ENCODE measurements at places on chromosomes 6 and 20. TPM values are rescaled to one million over a fixed set of nuclear protein-coding genes. Genes with fewer than 3 reads are reported as not detected.

Gene DPPA5
- total RNA-seq: not detected

Gene TBC1D20
- total RNA-seq: 33.0 TPM

Gene SYCP2
- 0.81 TPM for total RNA-seq

Gene SYNJ2
- total RNA-seq: 68.5 TPM

Gene C6orf118
- total RNA-seq: 0.28 TPM

Gene ANKRD66
- not detected for total RNA-seq

Gene CPNE5
- total RNA-seq: 0.15 TPM

Gene SLPI
- total RNA-seq: 10.5 TPM

Gene MAPK13
- 0.92 TPM for total RNA-seq

Gene FHL5
- not detected for total RNA-seq

Gene MYBL2
- total RNA-seq: 76.8 TPM

Gene NOTCH4
- total RNA-seq: 0.49 TPM

Gene NR2E1
- not detected for total RNA-seq

Gene CD24
- total RNA-seq: 267 TPM

Gene BTNL2
- total RNA-seq: not detected

Gene CTCFL
- not detected for total RNA-seq

Gene RFX6
- not detected for total RNA-seq

Gene OR2B6
- 0.25 TPM for total RNA-seq

Gene HDGFL1
- total RNA-seq: not detected

Gene RSPO3
- 116 TPM for total RNA-seq

Gene TAAR5
- total RNA-seq: not detected

Gene DDX39B
- total RNA-seq: 407 TPM

Gene DEFB126
- not detected for total RNA-seq

Gene TPD52L2
- total RNA-seq: 132 TPM

Gene SLC26A8
- not detected for total RNA-seq

Gene SLC17A1
- not detected for total RNA-seq

Gene EPPIN
- total RNA-seq: not detected

Gene DDO
- total RNA-seq: 0.07 TPM

Gene MRAP2
- 1.3 TPM for total RNA-seq

Gene RGS17
- 5.9 TPM for total RNA-seq

Gene SNAI1
- 18.5 TPM for total RNA-seq
